ENCODE measurements at places on chromosomes 5 and 9.

DNA sequence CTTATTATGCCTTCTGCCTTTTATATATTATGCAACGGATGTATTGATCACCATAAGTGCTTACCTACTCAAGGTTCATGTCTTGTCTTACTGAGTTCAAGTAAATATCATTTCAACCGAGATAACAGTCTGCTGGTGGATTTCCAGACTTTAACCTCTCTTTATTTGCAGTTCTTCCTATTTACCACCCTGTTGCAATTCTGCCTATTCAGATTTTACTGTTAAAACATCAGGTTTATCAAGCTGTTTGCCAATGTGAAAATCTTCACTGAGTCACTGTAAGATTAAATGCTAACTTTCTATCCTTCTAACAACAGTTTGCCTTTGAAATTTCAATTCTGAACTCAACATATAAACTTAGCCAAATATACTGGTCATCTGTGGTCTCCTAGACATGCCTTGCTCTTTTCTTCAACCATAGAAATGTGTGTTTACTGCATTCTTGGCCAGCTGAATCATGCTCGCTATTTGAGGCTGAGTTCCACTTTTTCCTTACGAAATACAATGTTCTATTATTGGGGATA, 471.7 kb upstream of the RORB start:
- DNase-seq: no peak

GRCh38 chr5:178237431-178238312, 5.1 kb upstream of the PHYKPL start:
- DNase-seq: no peak

- no peak for DNase-seq
These were observed 474.8 kb downstream of the EFNA5 start for GRCh38 chr5:107195890-107196395.

DNA sequence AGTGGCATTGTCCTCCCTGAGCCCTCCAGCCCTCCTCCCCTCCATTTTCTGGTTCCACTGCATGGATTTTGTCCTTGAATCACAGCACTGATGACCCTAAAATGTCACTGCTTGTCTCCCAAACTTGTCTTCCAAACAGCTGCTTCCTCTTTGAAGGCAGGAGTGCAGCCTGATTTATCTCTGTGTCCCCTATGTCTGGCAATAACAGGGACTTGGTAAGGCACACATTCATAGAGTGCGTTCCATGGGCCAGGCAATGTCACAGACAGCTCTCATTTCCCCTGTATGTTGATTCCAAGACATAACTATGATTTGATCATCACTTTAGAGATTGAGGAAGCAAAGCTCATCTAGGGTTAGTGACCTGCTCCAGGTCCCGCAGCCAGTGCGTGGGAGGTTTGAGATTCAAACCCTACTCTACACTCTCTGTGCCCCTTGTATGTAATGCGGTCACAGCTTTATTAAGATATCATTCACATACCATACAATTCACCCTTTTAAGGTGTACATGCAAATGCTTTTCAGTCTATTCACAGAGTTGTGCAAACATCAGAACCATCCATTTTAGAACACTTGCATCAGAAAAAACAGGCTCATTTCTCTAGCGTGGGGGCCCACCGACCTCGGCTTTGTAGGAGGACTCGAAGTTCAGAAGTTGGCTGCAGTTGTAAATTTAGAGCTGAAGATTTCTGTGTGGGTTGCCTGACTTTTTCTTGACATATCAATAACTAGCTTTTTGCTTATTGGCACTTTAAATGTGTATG, 28.4 kb upstream of the BOD1 start:
- DNase-seq: no peak

DNA sequence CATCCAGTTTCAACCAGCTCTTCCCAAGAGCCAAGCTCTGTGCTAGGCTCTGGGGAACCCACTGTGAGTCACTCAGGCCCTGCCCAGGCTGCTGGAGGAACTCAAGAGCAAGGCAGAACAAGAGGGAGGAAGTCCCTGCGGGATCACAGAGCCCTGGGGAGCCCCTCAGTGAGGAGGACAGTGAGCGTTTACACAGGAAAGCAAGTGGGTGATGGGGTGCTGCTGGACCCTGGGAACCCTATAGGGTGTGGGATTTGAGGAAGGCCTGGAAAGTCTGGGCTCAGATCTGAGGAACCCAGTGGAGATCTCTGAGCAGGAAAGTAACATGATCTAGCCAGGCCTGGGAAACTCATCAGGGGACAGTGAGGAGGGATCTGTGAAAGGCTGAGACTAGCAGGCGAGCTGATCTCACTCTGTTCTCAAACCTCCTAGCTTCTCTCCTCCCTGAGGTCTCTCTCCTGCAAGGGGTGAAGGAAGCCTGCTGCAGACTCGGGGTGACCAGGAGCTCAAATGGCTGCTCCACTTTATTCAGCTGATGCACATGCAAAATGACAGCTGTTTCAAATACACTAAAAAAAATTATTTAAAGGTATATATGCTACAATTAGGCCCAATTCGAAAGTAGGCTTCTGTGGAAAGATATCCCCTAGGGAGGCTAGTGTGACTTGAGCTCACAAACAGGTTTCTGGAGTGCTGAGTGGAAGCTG, 70.0 kb downstream of the SHB start:
- no peak for DNase-seq

GRCh38 chr5:35285011-35285410, 54.7 kb upstream of the PRLR start:
- no peak for DNase-seq

GRCh38 chr9:134349936-134350335, 23.7 kb downstream of the RXRA start:
- no peak for DNase-seq

DNA sequence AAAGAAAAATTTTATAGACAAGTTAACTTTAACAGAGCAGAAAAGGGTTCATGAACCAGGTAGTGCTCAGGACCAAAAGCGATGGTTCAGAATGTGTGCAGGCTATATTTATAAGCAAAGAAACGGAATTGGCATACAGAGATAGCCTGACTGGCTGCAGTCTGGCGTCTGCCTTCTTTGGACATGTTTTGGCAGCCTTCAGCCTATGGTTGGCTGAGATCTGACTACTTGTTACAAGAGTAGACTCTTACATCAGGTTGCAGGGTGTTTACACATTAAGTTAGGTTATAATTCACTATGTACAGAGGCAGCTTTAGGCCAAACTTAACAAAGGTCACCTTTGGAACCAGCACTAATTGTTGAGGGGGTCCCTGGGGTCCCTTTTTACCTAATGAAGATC, 7.0 kb downstream of the NOP16 start:
- no peak for DNase-seq

DNA sequence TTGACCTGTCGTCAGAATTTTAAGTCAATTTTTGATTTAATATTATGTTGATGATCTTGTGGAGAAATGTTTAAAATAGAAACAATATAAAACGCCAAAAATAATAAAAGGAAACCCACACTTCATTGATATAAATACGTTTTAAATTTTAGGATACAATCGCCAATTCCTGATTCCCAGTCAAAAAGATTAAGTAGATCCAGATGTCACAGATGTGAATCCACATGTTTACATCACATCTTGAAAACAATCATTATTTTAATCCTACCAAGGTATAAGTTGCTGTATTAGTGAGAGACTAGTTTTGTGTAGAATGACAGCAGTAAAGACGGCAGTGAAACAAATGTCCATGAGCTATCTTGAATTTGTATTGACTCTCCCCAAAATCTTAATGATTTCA, 4.9 kb downstream of the TAS2R1 start:
- no peak for DNase-seq

Data from endothelial cell of umbilical vein (primary cell).